ENCODE measurements at places on chromosomes 16 and 17. TPM values are rescaled to one million over a fixed set of nuclear protein-coding genes. Genes with fewer than 3 reads are reported as not detected.

The SLC5A10 gene
- total RNA-seq: not detected

The PABPN1L gene
- not detected for total RNA-seq

The SLX4 gene
- 6.2 TPM for total RNA-seq

The TNFSF13 gene
- total RNA-seq: 4.9 TPM

The CCL14 gene
- 1.7 TPM for total RNA-seq

The CANT1 gene
- 29.8 TPM for total RNA-seq

The SNAI3 gene
- total RNA-seq: 0.33 TPM

The C16orf95 gene
- total RNA-seq: 4.3 TPM

The NAGS gene
- 1.6 TPM for total RNA-seq

The METTL23 gene
- total RNA-seq: 30.2 TPM

The PMM2 gene
- total RNA-seq: 20.7 TPM

The TBX2 gene
- 13.1 TPM for total RNA-seq

The MEIOB gene
- total RNA-seq: 2.6 TPM

The CRYM gene
- 7.6 TPM for total RNA-seq

The CBX2 gene
- 12.6 TPM for total RNA-seq

The CMTM2 gene
- total RNA-seq: 1.7 TPM

The PRR29 gene
- 2.8 TPM for total RNA-seq

The SOCS7 gene
- 24.4 TPM for total RNA-seq

Data from spinal cord (tissue), 10 donors.